ENCODE measurements at places on chromosomes 5 and 9. TPM values are rescaled to one million over a fixed set of nuclear protein-coding genes. Genes with fewer than 3 reads are reported as not detected.

- DNase-seq, result no peak
Observed at GRCh38 chr5:176944268-176944667, 45.1 kb upstream of the HK3 start.

GRCh38 chr5:119583684-119584083, 45.7 kb upstream of the FAM170A start:
- DNase-seq, result no peak

GRCh38 chr5:112758676-112759075, 21.0 kb downstream of the APC start:
- no peak for DNase-seq

Gene ADRB2
- 7.6 TPM for total RNA-seq

Gene ABHD17B
- 12.9 TPM for total RNA-seq

Gene IL9
- not detected for total RNA-seq

DNA sequence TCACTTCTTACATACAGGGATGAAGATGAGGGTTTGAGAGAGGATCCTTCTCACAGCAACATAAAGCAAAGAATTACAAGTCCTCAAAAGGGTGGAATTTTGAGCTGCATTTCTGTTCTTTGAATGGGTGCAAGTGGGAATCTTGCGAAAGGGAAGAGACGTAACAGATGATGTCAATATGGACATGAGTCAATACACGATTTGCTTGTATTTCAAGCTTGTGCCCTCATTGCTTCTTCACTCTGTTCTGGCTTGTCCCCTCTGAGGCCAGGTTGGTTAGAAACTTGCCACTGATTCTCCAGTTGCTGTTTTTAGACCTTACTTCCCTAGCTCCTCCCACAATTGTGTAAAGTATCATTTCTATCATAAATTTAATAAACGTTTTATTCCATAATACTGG, 104.8 kb upstream of the CLINT1 start:
- DNase-seq, result no peak

DNA sequence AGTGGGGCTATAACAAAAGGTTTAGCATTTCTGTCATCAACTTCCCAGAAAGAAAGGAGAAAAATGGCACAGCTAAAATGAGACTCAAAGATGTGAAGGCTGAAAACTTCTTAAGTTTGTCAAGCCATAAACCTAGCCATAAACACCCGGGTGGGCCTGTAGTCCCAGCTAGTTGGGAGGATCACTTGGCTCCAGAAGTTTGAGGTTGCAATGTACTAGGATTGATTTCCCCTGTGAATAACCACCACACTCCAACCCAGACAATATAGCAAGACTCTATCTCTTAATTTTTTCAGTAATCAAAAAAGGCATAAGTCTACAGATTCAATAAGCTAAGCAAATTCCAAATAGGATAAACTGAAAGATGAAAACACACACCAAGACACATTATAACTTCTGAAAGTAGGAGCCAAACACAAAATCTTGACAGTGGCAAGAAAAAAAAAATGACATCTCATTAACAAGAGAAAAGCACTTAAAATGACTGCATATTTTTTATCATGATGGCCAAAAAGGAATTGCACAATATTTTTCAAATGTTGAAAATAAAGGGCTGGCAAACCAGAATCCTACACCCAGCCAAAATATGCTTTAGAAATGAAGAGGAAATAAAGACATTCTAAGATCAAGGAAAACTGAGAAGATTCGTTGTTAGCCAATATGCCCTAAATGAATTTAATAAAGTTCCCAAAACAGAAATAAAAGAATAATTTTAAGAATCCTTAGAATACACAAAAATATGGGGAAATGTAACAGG, 308.4 kb downstream of the BRINP1 start:
- DNase-seq, result no peak

DNA sequence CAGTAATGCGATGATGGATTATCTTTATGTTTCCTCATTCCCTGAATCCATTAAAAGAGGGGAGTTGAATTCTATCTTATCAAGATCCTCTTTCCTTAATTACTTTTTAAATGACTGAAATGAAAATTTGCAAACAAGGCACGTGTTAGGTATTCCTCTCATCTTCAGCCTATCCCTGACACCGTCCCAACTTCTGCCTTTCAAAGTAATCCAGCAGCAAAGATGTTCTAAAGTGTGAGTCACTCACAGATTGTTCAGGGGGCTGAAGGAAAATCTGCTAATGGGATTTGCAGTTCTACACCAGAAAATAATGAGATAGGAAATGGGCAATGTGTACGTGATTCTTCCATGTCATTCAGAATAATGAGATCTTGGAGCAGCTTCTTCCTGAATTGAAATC, 403.0 kb downstream of the ARHGEF28 start:
- DNase-seq, result no peak

DNA sequence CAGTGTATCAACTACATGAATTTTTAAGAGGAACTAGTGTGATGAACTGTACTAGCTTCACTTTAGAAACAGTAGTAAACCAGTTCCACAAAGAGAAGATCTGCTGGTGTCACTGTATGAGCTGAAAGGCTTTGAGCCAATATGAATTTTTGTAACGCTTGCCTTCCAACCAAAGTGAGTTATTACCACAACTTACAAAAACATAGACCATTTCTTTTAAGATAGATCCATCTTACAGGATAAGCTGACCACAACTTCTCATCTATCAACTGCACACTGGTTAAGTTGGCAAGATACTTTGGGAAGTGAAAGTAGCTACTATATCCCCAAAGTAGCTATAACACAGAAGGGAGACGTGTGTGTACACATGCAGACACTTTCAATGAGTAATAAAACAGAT, 849.6 kb upstream of the DMAC1 start:
- no peak for DNase-seq

GRCh38 chr5:103374473-103374963, 116.0 kb downstream of the MACIR start:
- DNase-seq, result no peak

Gene MEF2C
- 9.5 TPM for total RNA-seq

DNA sequence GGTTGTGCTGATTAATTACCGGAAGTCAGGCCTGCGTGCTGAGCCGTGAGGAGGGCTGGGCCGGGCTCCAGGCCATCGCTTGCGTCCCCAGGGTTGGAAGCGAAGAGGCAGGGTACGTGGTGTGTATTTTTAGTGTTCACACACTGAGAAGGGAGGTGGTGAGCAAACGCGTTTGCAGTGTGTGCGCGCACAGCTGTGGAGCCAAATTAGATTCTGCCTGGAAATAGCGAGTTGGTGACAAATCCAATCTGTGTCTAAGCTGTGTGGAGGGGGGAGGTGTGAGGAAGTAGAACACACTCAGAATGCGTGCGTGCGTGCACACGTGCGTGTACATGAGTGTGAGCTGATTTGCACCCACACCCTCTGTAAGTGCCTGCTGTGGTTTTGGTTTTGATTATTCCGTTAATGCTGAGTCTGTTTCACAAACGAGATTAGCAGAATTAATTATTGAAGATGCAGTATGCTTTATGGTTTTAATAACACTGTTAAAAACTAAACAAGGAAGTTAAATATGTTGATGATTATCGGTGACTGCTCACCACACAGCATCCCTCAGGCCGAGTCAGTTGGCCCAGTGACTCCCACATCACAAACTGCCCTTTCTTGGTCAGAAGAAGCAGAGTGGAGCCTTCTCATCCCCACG, 111.8 kb upstream of the FCN2 start:
- DNase-seq, result no peak

Gene MEIKIN
- 0.42 TPM for total RNA-seq

Gene CSF1R
- total RNA-seq, result 26.4 TPM

Gene CCNJL
- total RNA-seq, result 0.84 TPM

Gene STC2
- total RNA-seq, result not detected

Gene SARDH
- total RNA-seq, result 291 TPM

Gene C6
- 125 TPM for total RNA-seq

Gene RHOBTB3
- 59.8 TPM for total RNA-seq

GRCh38 chr9:89544279-89544661, 46.4 kb upstream of the SEMA4D start:
- DNase-seq, result no peak

- DNase-seq, result no peak
Observed at GRCh38 chr5:16544607-16545374, 72.0 kb downstream of the RETREG1 start.

Gene NDUFB6
- 28.6 TPM for total RNA-seq

DNA sequence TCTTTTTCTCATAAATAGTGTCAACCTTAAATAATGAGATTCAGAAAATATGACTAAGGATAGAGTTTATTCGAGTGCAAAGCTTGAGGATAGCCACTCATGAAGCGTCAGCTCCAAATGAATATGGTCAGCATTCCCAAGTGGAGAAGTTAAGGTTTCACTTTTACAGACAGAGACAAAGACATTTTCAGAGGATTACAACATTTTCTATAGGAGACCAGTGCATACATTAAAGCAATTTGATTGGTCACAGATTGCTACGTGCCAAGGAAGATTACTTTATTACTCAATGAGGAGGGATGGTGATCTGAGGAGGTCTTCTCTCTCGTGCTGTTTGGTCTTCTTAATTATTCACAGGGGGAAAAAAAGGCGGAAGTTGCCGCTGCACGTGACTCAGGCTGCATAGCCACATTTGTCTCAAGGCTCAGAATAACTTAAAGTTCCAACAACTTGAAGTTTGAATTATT, 60.1 kb upstream of the SPATA31C2 start:
- no peak for DNase-seq

GRCh38 chr5:132782101-132782500, 5.1 kb upstream of the SEPTIN8 start:
- no peak for DNase-seq

DNA sequence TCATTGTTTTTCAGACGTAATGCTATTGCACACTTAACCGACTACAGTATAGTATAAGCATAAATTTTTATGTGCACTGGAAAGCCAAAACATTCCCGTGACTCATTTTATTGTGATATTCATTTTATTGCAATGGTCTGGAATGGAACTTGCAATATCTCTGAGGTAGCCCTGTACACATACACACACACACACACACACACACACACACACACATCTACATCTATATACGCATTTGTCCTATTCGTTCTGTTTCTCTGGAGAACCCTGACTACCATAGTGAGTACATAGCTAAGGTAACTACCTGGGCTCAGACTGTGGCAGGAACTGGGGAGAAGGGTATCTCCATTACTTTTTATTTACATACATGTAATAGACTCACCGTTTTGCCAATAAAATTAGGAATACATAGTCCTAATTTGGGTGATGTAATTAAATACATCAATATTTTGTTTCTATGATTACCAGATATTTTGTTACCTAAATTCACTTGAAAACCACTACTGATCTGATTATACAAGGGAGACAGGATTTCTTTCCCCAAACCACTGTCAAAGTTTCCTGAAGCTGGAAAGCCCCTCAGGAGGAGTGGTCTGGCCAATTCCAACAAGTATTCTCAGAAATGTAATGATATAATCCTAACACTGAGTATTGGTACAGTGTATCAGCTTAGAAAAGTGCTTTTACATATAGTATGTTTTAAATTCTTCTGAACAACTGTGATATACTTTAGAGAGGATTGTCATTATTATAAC, 74.0 kb upstream of the PLPP1 start:
- DNase-seq, result no peak

Gene PCA3
- 0.33 TPM for total RNA-seq

DNA sequence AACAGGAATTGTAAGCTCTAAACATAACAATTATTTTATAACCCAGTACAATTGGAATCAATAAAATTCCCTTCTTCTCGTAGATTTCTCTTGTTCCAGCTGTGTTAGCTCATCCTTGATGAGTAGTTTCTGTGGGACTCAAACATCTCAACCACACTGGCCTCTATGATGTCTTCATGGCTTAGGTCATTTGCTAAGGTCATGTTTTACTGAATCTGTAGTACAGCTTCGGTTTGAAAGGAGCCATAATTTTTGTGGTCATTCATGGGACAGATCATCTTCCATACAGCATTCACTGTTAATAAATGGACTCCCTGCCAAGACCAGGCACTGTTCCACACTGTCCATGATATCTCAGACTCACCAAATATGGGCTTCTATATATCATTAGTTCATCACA, 369.0 kb upstream of the RFX3 start:
- no peak for DNase-seq

GRCh38 chr5:127184851-127185250, 105.7 kb upstream of the MEGF10 start:
- DNase-seq, result no peak

DNA sequence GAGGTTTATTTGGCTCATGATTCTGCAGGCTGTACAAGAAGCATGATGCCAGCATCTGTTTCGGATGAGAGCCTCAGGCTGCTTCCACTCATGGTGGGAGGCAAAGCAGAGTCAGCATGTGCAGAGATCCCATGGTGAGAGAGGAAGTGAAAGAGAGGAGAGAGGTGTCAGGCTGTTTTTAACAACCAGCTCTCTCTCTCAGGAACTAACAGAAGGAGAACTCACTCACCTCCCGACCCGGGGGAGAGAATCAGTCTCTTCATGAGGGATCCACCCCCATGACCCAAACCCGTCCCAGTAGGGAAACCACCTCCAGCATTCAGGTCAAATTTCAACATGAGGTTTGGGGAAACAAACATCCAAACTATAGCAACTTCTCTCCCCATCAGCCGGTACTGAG, 187.7 kb downstream of the ENC1 start:
- no peak for DNase-seq

DNA sequence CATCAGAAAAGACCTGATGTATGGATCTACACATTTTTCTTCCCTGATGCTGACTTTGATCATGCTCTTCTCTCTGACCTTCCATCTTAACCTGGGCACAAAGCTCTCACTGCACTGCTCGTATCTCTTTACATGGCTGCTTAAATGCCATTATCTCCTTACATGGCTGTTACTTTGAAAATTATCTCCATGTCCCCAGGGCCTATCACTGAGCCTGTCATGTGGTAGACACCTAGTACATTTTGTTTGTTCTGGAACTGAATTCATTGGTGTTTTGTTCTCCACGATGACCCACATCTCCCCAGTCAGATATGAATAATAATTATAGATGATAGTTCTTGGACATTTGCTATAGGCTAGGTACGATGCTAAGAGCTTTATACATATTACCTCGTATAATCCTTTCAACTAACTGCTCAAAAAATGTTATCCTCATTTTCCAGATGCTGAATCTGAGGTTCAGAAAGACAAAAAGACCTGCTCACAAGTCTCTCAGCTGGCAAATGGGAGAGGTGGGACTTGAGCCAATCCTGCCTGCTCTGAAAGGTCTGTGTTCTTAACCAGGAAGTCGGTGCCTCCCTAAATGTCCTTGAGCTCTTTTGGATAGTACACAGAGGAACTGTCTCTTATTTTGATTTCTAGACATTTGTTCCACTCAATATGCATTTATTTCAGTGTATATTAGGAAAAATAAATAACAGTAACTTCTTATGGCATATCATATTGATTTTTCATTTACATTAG, 9.8 kb upstream of the CPEB4 start:
- DNase-seq, result no peak

DNA sequence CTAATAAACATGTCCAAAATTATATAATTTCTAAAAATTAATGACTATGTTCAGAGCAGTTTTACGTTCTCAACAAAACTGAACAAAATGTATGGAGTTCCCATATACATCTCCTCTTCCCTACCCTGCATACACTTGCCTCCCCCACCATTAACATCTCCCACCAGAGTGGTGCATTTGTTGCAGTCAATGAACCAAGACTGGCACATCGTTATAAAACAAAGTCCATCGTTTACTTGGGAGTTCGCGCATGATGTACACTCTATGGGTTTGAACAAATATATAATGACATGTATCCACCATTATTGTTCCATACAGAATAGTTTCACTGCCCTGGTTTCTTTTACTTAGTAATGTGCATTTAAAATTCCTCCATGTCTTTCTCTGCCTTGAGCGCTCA, 130.1 kb downstream of the APBA1 start:
- no peak for DNase-seq

Data from liver (tissue), 10 donors.